ENCODE measurements at places on chromosomes 3 and 15. TPM values are rescaled to one million over a fixed set of nuclear protein-coding genes. Genes with fewer than 3 reads are reported as not detected.

The TLR9 gene
- total RNA-seq = 0.20 TPM

GRCh38 chr3:156888576-156888975 is 62.4 kb downstream of the LEKR1 start:
- H3K27ac ChIP-seq = no peak overlapping the region
- no peaks in the 10 kb centered on the region for H3K36me3 ChIP-seq
- peaks cover 3% of the 10 kb centered on the region for H3K4me1 ChIP-seq
- H3K27me3 ChIP-seq = no peaks in the 10 kb centered on the region
- DNase-seq = no peak

GRCh38 chr3:39291903-39292329 is 12.1 kb upstream of the CX3CR1 start:
- DNase-seq = peak; percentile 66
- no peaks in the 10 kb centered on the region for H3K4me1 ChIP-seq

DNA sequence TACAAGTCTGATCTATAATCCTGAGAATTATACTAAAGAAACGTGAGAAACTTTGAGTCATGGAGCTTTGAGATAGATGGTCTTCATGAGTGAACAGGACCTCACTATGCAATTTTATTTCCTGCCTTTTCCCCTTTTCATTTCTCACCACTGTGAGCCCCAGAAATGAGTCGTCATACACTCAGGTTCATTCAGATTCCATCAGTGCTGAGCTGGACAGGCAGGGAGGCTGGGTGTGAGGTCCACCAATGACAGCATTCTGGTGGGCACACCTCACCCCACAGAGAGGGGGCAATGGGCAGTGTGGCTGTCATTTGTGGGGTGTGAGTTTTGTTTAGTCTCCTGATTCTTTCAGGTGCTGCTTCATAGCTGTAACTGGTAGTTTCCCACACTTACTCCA is 16.9 kb downstream of the TIGIT start:
- DNase-seq = no peak
- H3K27ac ChIP-seq = no peak overlapping the region
- no peaks in the 10 kb centered on the region for H3K4me1 ChIP-seq
- H3K36me3 ChIP-seq = no peaks in the 10 kb centered on the region

DNA sequence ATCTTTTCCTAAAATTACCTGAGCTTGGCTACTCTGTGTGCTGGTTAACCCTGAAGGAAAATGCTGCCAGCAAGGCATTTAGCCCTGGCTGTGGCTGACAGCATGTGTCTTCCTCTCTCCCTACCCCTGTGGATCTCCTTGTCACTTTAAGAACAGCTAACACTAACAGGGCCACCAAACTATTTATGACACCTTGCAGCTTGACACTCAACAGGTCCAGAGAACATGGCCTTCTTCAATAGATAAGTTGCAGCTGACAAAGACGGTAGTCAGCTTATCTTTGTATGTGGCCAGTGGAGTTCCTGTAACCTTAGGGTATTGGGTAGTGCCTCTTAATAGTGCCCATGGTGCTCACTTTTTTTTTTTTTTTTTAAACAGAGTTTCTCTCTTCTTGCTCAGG is 32.0 kb upstream of the COPB2 start:
- H3K36me3 ChIP-seq = no peaks in the 10 kb centered on the region
- H3K4me3 ChIP-seq = no peak overlapping the region
- H3K27me3 ChIP-seq = no peaks in the 10 kb centered on the region

- no peaks in the 10 kb centered on the region for H3K27me3 ChIP-seq
- no peak for DNase-seq
- H3K27ac ChIP-seq = peak overlapping the region; percentile 45
- no peaks in the 10 kb centered on the region for H3K36me3 ChIP-seq
- H3K4me1 ChIP-seq = no peaks in the 10 kb centered on the region
Measured at GRCh38 chr3:99646107-99646435, 7.7 kb downstream of the COL8A1 start.

DNA sequence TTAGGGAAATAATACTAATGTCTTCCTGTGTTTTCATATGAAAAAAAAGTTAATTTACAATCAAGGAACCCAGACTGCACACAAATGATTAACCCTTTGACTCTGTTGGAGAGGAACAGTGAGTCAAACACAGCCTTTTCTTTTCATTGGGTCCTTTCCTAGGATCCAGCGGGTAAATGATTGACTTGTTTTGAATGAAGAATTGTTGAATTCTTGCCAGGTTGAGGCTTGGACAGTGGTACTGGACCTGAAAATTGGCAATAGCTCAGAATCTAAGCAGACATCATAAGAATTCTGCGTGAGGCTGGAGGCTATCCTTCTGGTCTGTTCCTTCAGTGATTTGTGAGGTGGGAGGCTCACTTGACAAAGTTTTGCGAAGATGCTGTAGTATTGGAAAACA is 143.0 kb downstream of the RYR3 start:
- no peaks in the 10 kb centered on the region for H3K36me3 ChIP-seq
- H3K4me3 ChIP-seq = no peak overlapping the region
- H3K27me3 ChIP-seq = no peaks in the 10 kb centered on the region
- no peak overlapping the region for H3K27ac ChIP-seq
- H3K4me1 ChIP-seq = no peaks in the 10 kb centered on the region
- peak; percentile 23 for DNase-seq

DNA sequence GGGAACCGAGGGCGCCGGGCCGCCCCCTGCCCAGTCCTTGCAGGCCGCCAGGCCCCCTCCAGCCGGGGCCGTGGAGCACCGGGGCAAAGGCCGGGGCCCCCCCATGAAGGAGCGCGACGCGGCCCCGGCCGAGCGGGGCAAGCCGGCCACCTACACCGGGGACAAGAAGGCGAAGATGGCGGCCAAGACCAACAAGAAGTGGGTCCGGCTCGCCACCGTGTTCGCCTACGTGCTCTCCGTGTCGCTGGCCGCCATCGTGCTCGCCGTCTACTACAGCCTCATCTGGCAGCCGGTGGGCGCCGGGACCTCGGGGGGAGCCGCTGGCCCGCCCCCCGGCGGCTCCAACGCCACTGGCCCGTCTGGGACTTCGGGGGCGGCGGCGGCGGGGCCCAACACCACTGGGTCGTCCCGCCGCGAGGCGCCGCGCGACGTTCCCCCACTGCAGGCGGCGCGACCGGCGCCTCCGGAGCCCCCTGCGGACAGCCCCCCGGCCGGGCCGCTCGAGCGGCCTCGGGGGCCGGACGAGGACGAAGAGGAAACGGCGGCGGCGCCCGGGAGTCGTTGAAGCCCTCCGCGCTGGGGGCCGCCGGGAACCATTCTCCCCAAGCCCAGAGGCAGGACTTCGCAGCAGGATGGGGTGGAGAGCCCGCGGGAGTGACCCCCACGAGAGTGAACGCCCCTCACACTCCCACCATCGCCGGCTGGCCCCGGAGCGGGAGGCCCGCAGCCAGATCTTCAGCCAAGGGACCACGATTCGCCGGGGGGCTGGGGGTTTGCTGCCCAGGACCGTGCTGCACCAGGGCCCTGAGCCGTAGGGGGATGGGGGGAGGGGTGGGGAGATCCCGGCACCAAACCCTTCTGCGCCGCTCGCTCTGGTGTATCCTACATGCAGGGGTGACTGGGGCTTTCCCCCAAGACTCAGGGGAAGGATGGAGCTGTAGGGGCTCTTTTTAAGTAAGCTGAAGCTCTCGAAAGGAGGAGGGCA is 753 bp downstream of the INAFM2 start:
- peaks cover 6% of the 10 kb centered on the region for H3K4me1 ChIP-seq
- H3K4me3 ChIP-seq = peak overlapping the region; percentile 70
- H3K36me3 ChIP-seq = no peaks in the 10 kb centered on the region
- no peak for DNase-seq
- peaks cover 2% of the 10 kb centered on the region for H3K27me3 ChIP-seq
- peak overlapping the region; percentile 93 for H3K27ac ChIP-seq

DNA sequence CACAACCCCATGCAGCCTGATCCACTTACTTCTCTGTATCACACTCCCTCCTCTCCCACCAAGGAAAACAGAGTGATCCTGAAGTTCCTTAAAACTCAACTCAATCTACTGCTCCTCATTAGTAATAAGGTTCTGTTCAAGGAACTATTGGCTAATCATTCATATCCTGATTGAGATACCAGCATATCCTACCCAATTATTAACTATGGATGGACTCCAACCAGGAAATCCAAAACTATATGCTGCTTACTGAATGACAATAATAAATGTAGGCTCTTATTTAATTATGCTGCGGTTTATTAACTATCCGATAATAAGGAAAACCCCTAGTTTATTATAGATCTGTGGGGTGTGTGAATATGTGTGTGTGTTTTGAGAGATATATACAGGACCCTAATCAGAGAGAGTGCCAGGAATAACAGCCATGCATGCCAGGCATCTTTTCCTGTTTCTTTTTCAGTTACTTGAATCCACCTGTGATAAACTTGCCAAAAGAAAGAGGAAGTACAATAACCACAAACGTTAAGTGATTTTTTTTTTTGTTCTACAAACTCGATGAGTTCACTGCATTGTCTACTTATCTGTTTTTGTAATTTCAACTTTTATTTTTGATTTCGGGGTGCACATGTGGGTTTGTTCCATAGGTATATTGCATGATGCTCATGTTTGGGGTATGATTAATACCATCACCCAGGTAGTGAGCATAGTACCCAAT is 1031.7 kb upstream of the CFAP20DC start:
- no peak for DNase-seq
- H3K27ac ChIP-seq = no peak overlapping the region
- no peaks in the 10 kb centered on the region for H3K36me3 ChIP-seq
- no peak overlapping the region for H3K4me3 ChIP-seq

DNA sequence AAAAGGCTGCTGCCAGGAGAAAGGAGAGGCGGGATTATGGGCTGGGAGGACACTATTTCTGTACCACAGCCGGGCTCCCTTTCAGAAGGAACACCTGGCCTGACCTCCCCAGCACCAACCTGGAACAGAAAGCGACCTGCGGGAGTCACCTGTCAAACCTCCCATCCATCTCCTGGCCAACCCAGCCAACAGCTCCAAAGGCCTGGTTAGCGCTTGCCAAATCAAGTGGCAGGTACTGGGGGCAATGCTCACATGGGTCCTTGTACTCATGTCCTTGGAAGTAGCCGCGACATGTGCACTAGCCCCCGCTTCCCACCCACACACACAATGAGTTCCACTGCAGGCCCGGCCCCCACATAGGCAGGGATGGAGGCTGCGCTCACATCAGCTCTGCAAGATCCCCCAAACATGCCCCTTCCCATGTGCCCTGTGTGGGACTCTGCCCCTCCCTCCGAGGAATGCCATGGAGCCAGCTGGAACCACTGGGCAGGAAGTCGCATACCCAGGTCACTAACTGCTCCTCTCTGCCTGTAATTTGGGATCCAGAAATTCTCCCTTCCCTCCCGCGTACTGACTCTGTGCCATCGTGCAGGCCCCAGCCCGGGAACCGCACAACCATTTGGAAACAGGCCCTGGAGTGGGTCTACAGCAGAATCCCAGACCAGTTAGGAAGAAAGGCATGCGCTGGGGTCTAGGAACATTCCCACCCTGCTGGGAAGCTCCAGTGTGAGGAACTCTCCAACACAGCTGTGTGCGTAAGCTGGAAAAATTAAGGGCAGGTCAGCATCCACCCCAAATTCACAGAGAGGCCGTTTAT is 98.9 kb downstream of the LRIG1 start:
- H3K36me3 ChIP-seq = peaks cover 19% of the 10 kb centered on the region
- no peak overlapping the region for H3K27ac ChIP-seq
- H3K27me3 ChIP-seq = no peaks in the 10 kb centered on the region
- DNase-seq = no peak
- H3K4me1 ChIP-seq = no peaks in the 10 kb centered on the region

DNA sequence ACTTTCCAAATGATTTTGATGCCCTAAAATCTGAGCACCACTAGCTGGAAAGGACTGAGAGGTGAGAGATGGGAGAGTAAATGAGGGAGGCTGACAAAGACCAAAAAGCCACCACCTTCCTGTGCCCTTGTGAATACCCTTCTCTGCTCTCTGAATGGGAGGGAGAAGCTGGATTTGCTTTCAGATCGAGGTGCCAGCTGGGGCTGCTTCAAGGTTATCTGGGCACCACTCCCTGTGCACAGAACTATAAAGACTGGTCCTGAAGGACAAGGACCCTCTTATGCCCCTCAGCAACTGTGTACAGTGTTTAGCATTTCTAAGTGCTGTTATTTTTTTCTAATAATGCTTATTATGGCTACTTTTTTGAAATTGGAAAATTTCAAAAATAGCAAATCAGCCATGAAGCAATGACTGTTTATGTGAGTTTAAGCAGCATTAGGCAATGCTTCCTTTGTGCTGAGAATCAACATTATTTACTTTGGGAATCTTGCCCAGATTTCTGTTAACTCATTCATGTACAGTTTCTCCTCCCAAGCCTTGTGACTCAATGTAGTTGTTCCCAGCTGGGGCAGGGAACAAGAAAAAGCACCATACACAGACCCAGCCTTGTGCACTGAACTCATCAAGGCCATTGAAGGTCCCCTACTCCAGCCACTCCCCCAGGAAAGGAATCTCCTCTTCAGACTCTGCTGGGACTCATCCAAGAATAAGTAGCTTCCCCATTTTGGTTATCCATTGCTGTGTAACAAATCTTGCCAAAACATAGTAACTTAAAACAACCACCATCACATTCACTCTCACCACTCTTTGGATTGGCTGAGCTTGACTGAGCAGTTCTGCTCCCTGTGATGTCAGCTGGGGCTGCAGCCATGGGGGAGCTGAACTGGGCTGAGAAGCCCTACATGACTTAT is 37.3 kb upstream of the CDV3 start:
- no peaks in the 10 kb centered on the region for H3K36me3 ChIP-seq
- peak; percentile 96 for DNase-seq
- peaks cover 5% of the 10 kb centered on the region for H3K4me1 ChIP-seq
- H3K4me3 ChIP-seq = no peak overlapping the region

DNA sequence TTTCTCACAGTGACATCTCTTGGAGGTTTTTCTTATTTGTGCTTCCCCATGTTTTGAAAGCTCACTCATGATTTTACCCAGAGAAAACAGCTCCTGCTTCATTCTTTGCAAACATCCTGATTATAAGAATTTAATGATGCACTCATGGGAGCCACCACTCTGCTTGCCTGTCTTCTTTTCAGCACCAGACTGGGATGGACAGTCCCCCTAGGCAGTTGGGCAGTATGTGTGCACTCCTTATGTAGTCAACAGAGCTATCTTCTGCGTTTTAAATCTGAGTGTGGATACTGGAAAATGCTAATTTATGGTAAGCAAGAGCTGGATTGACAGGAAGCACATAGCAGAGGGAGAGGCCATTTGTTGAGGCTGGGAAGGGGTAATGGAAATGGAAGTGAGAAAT is 276.1 kb downstream of the AGBL1 start:
- H3K4me1 ChIP-seq = no peaks in the 10 kb centered on the region
- H3K36me3 ChIP-seq = no peaks in the 10 kb centered on the region
- H3K27ac ChIP-seq = no peak overlapping the region
- no peaks in the 10 kb centered on the region for H3K27me3 ChIP-seq
- no peak overlapping the region for H3K4me3 ChIP-seq

- peaks cover 39% of the 10 kb centered on the region for H3K27me3 ChIP-seq
- H3K4me1 ChIP-seq = no peaks in the 10 kb centered on the region
- peak overlapping the region; percentile 55 for H3K27ac ChIP-seq
- H3K36me3 ChIP-seq = no peaks in the 10 kb centered on the region
Measured at GRCh38 chr15:40930430-40931299, 1.5 kb downstream of the DLL4 start.
